Endodermal cell (in vitro differentiated cells): ENCODE measurements at places on chromosomes 4 and X.
A peak's percentile ranks its signal among the peaks of the same experiment; 100 is the strongest.

- DNase-seq = no peak
Measured at GRCh38 chrX:74344280-74344622, 40.3 kb downstream of the ZCCHC13 start.

GRCh38 chr4:38367642-38368174 is 296.3 kb upstream of the KLF3 start:
- no peak for DNase-seq

DNA sequence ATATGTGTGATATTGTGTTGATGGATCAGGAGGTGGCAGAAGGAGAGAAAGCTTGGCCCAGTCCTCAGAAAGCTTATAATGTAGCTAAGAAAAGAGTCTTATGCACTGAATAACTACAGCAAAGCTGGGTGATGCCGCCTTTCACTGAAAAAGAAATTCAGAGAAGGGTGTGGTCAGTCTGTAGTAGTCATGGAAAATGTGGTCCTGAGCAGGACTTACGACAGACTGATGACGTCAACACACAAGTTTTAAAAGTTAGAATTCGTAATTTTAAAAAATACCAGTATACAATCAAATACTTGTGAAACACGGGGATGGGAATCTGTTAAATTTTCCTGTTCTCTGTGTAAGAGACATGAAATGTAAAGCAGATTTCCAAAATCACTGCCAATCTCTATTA is 87.0 kb upstream of the RAPGEF2 start:
- no peak for DNase-seq

GRCh38 chr4:123832173-123833026 is 435.8 kb downstream of the SPRY1 start:
- DNase-seq = no peak

- DNase-seq = no peak
Measured at GRCh38 chr4:153620352-153620751, 63.7 kb upstream of the TLR2 start.

GRCh38 chrX:23598575-23598974 is 68.7 kb upstream of the PRDX4 start:
- DNase-seq = no peak

GRCh38 chr4:86856896-86857295 is 7.7 kb upstream of the SLC10A6 start:
- no peak for DNase-seq

DNA sequence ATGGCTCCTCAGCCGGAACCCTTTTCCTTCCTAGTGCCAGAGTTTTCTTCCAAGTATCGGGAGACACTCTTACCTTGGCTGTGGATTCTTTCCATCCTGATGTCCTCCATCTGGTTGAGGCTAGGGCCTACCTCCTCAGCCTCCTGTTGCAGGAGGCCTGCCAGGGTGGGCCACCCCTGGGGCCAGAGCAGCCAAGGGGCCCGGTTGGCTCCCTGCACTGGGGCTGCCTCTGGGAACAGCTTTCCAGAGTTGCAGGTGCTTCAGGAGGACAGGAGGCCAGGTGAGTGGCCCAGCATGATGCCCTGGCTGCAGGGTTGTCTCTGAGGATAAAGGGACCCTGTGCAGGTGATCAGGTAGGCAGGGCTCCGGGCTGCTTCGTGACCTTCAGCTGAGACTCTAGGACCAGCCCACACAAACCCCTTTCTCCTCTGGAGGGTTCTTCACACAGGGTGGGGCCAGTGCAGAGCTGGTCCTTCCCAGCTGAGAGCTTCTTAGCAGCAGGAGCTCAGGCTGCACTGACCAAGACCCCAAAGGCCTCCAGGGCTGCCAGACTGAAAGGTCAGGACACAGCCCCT is 5.3 kb upstream of the GPR78 start:
- no peak for DNase-seq

DNA sequence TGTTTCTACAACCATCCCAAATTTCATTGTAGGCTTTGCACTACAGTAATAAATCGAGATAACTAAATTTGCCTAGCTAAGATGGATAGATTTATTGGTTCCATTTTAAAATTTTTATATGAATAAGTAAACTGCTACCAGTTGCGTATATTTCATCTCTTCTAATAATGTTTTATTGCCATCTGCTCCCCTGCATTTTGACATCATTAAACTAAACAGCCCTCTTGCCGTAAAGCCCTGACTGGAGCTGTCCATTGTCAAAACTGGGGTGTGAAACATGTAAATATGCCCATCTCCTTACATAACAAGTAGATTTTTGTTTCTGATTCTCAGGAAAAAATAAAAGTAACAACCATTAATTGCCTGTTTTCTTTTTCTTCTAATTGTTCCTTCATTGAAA is 130.8 kb upstream of the BMPR1B start:
- no peak for DNase-seq

DNA sequence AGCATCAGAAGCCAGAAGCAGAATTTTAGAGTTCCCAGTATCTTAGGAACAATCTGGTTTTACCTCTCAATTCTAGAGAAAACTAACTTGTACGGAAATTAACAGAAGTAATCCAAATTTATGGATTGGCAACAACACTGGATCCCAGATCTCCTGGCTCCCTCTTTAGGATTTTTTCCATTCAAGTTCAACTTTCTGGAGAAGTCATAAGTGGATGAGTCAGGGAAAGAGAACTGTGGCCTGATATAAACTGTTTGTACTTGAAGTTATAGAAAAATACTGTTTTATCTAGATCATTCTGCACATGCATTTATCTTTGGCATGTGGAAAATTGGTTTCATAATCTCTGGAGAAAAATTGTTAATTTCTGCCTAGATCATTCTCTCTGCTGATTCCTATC is 380.4 kb downstream of the PCDH7 start:
- DNase-seq = no peak

DNA sequence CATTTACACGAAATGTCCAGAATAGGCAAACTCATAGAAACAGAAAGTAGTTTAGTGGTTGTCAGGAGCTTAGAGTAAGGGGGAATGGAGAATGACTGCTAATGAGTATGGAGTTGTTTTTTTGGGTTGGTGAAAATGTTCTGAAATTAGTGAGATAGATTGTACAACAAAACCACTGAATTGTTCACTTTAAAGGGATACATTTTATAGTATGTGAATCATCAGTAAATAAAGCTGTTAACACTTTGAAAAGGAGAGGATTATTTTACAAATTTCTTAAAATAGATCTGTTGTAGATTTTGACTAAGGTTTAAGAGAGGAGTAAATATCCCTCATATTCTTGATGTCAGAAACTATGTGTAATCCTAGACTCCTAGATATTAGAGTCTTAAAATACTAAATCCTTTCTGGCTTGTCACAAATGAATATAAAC is 82.7 kb downstream of the RAPGEF2 start:
- DNase-seq = no peak

- DNase-seq = no peak
Measured at GRCh38 chr4:139851133-139851532, 185.5 kb downstream of the MGST2 start.

DNA sequence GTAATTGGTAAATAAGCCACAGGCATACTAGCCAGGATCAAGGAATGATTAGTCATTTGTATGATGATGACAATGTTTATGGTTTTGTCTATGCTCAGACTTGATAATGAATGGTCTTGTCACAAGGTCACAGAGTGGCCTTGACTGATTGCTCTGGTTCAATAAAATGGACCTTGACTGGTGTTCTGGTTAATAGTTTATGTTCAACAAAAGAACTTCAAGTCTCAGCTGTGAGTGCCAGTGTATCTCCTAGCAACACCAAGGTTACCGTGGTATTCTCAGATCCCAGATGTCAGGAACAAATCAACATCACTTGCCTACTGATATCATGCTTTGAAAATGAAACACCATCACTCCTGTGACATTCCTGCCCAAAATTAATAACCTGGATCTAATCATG is 16.3 kb upstream of the LRAT start:
- no peak for DNase-seq

DNA sequence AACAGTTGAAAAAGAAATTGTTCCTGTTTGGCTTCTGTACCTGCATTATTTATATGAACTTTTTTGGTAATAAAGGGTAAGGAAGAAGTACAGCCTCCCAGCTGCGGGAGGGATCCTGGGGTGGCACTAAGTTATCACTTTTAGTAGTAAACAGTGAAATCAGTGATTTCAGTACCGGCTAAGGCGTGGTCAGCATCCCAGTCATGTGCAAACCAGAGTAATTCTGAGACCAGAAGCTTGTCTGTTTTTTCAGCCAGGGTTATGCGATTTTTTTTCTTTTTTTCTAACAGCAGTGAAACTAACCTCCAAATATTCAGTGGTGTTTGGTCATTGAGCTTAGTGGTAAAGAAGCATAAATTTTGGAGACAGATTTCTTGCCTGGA is 3.3 kb downstream of the EGF start:
- no peak for DNase-seq

DNA sequence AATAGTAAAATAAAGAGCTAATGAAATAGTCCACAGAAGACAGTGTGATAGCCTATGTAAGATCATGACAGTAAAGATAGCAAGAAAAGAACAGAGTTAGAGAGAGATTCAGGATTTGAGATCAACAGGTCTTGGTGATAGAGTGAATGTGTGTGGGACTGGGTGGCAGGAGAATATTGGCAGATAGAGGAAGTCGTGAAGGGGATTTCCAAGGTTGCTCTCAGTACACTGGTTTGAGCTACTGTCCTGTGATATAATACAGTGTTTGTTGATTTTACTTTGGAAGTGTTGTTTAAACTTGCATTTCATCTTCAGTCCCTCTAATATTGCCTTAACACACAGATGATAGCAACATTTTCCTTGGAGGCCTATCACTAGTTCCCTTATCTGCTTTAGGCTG is 44.1 kb downstream of the DTHD1 start:
- DNase-seq = no peak

DNA sequence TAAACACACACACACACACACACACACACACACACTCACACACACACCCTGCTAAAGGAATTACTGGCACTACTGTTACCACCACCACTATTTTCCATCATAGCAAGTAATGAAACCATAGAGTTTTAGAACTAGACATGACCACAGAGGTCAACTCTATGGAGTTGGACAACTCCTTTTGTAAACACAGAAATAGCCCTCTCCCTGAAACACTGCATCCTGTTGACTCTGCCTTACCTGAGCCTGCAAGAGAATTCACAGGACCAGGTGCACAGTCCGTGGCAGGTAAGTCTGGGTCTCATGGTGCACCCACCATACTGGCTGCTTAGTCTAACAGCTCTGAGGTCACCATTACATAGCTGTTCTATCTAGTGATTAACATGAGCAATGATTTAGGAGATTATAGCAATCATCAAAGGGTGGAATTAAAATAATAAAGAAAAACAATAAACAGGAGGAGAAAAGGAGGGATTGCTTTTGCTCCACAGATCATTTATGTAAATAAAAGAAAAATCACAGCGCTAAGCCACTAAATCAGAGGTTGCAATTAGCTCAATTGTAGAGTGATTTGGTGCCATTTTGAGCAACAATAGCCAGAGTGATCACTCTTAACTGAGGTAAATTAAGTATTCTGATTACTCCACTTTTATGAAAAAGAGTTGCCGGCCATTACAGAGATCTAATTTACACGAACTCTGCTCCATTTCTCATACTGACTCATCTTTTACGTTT is 340.0 kb upstream of the RASGEF1B start:
- no peak for DNase-seq

- no peak for DNase-seq
Measured at GRCh38 chr4:55682295-55682694, 46.2 kb upstream of the NMU start.

- DNase-seq = peak; percentile 90
Measured at GRCh38 chr4:13530823-13531624, 13.3 kb downstream of the NKX3-2 start.

DNA sequence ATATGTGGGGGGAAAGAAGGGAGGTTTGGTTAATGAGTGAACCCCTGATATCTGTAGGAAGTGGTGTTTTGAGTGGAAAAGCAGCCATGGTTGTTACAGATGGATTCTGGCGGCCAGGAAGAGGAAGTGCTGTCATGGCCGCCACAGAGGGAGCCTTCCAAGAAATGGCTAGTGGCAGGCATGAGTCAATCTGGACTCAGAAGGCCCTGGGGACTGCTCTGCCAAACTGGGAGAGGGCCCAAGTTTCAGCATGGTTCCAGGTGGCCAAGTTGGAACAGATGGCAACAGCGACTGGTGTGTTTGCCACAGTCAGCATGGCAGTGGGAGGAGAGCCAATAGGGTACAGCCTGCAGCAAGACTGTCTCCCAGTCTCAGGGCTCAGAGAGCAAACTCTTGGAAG is 32.5 kb downstream of the ETDB start:
- DNase-seq = no peak

DNA sequence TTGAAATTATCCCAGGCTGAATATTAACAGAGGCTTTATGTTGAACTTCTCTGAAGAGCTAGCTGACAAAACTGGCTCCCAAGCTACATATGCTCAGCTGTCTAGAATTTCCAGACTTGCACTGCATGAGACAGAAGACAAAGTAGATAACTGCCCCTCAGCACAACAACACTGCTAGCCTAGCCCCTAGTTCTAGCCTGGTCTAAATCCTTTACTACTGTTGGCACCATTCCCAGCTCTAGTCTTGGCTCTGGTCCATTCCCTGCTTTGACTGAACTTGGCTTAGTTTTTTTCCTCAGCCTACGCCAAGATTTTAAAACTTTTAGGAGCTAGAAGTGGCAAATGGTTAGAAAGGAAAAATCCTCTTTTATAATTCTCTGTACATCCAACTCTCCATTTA is 7.6 kb upstream of the OPHN1 start:
- DNase-seq = no peak
